NCI-H446 (cell line): ENCODE measurements at places on chromosomes 2 and 18.

- DNase-seq = no peak
These were observed 33.4 kb upstream of the PNO1 start for GRCh38 chr2:68124321-68124720.

- no peak for DNase-seq
These were observed 19.3 kb downstream of the MRPL30 start for GRCh38 chr2:99200076-99200800.

DNA sequence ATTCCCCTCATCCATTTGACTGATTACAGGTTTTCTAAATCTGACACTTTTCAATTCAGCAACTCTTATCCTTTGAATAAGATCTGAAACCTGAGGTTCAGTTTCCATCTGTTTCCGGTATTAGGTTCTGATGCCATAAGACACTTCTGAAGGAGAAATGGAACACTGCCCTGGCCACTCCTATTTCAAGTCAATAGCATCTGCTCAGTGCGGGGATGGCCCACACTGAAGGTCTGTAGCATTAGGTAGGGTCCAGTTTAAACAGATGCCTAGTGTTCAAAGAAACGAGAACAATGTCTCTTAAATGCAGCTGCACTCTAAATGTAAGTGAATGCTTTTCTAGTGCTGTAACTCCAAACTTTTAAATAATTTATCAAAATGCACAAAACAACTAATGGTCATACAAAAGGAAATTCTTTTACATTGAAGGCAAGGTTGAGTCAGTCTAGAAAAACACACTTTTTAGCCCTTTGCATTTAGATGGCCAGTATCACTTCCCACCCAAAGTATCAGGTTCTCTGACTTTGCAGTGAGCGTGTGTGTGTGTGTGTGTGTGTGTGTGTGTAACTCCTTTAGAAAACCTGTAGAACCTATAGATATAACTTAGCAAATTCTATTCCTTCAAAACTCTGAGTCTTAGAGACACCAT lies 78.2 kb downstream of the STK39 start:
- DNase-seq = no peak

- no peak for DNase-seq
These were observed 84.6 kb upstream of the RFX8 start for GRCh38 chr2:101559551-101559950.

- no peak for DNase-seq
These were observed 66.7 kb downstream of the TRIP12 start for GRCh38 chr2:229855116-229855515.

DNA sequence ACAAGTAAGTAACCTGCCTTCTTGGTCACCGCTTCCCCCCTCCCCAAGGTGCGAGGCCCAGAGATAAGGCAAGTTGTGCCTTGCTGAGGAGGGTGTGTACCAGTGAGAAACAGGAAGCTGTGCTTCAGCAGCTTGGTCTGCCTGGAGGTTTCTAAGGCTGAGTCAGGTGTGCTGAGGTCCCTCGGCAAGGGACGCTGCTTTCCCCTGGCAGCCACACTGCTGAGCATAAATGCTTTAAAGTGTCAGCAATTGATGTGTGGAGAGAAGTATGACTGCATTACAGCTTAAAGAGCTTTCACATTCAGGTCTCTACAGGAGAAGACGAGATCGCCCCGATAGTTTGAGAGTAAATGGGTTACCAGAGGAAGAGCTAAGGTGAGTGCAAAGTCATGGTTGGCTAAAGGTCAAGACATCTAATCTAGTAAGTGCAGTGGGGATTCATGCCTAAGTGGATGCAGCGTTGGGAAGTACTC lies 86.9 kb downstream of the LIMS1 start:
- DNase-seq = no peak

DNA sequence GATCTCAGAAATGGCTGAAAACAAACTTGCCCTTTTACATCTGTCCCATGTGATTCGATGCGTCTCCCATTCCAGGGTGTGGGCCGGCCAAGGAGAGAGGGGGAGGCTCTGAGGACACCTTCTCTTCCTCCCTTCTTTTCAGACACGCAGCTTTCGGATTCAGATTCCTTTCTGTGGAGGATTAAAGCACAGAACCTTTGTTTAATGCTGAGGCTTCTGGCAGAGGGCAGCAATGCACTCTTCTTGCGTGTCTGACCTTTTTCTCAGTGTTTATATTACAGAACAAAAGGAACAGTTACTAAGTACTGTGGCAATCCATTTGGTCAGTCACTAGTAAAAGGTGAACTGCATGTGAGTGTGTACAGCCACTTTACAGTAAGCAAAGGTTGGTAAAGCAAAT lies 268.9 kb upstream of the CCDC68 start:
- DNase-seq = no peak

GRCh38 chr18:76730901-76731300 lies 91.5 kb upstream of the ZNF236 start:
- DNase-seq = no peak

GRCh38 chr18:50671376-50671775 lies 111.5 kb downstream of the MAPK4 start:
- no peak for DNase-seq

DNA sequence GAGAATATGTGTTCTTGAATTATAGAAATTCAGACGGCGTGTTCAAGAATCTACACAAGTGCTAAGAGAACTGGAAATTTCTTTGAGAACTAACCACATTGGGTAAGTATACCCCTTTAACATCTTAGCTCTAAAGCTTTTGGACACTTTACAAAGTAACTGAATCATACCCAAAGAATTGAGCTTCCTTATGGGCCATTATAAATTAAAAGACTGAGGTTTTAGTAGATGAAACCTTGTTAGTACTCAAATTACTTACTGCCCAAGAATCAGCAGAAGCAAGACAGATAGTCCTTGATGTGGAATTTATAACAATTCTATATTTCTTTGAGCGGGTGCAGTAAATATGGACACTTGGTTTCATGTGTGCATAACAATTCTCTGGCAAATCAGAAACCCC lies 168.3 kb downstream of the PRPF40A start:
- DNase-seq = no peak

DNA sequence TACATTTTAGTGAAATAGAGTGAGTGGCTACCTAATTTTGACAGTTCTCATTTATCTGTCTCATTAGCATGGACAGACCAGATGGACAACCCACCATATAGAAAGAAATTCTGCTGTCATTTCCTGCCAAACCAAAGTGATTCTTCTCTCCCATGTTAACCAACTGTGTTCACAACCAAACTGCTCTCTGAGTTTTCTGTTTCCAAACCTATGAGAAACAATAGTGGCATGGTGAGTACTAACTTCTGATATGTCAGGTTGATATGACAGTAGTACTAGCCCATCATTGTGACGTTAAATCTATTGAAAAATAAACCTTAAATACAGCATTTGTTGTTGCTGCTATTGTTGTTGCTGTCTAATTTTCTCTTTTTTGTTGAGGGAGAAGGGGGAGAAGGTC lies 72.7 kb downstream of the IKZF2 start:
- no peak for DNase-seq

GRCh38 chr18:49763590-49763989 lies 49.7 kb downstream of the ACAA2 start:
- DNase-seq = no peak

DNA sequence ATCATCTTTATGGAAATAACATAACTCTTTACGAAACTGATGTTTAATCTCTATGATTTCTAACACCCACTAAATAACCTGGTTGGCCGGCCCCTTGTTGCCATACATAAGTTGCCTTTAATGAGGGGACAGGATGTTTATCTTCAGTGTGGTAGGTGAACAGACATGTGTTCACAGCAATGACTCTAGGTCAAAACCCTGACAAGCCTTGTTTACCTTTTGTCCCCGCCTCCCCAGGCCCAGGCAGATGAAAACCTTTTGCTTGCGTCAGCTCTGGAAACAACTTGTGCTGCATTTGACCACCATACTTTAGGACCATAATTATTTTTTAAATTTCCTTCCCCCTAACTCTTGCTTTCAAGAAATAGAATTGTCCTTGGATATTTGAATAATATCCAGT lies 2.9 kb upstream of the DSG4 start:
- DNase-seq = no peak

- DNase-seq = no peak
These were observed 3031.0 kb upstream of the TEKT4 start for GRCh38 chr2:91839904-91840868.

GRCh38 chr18:57569133-57569532 lies 17.4 kb downstream of the FECH start:
- DNase-seq = no peak

DNA sequence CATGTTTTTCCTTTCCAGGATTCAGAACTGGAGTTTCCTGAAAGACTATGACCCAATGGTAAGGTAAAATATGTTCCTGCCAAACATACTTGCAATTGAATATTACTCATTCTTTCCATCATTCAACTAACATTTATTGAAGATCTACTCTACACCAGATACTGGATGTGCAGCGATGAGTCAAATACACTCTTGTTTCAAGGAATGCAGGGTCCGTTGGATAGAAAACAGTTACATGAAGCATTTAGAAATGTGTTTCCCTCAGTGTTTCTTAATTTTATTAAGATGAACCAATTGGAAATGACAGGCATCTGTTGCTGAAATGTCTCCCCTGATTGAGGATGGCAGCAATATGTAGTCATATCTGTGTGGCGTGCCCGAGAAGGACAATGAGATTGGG lies 14.8 kb upstream of the SLC66A3 start:
- no peak for DNase-seq

GRCh38 chr18:9906481-9906880 lies 7.3 kb upstream of the VAPA start:
- no peak for DNase-seq
